Stimulated activated CD4-positive, alpha-beta T cell treated with anti-CD3 and anti-CD28 coated beads, Interleukin-2, amount 100 ng/mL, for 4 hours (primary cell): ENCODE measurements at places on chromosomes 1 and 21.
A peak's percentile ranks its signal among the peaks of the same experiment; 100 is the strongest.

GRCh38 chr1:233328142-233328921 lies 808 bp downstream of the MAP3K21 start:
- no peak for DNase-seq

DNA sequence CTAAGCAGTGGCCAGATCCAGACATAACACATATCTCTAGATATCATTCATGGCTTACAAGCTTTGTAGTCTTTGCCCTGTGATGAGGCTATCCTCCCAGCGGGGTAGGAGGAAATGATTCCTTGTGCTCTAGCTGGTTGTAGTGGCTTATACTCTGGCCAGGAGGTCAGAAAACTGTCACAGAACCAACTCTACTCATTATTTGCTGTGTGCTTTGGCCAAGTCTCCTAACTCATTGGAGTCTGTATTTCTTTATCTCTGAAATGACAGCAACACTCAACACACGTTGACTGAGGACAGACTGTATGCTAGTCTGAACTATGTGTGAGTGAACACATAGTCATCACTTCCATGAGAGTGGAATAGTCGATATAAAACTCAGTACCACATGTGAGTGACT lies 116.7 kb upstream of the F3 start:
- DNase-seq, result no peak

GRCh38 chr1:225809842-225810578 lies at the start of gene EPHX1:
TSS of gene EPHX1 (plus strand) at chr1:225810124. CDS start at chr1:225828730, 18,606 bp downstream.
- peak; percentile 17 for DNase-seq

GRCh38 chr1:8516793-8517556 lies 199.1 kb downstream of the SLC45A1 start:
- no peak for DNase-seq

- DNase-seq, result no peak
These were observed 31.1 kb upstream of the BACH1 start for GRCh38 chr21:29267666-29268065.
